Stimulated activated CD4-positive, alpha-beta T cell treated with anti-CD3 and anti-CD28 coated beads, Interleukin-1b, Interleukin-23, amount 100 ng/mL, for 1 hour (primary cell): ENCODE measurements at places on chromosomes 1 and 21.

DNA sequence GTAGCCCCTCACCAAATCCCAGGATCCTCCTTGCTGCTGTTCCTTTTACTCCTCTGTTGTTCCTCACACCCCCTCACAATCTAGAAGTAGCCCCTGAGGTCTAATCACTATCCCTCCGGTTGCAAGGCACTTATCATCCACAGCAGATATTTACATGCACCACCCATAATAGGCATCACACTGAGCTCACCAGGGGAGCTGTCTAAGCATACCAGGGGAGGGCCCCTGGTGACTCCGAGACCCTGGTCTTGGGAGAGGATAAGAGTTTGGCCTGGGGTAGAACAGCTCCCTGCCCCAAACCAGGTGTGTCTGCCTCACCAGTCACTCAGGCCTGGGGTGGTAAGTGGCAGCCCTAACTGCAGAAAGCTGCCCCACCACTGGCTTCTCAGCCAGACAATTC is 37.3 kb upstream of the ZC3H12A start:
- no peak for DNase-seq

- no peak for DNase-seq
Observed at GRCh38 chr1:231124746-231125145, 37.1 kb upstream of the TRIM67 start.

GRCh38 chr21:44618909-44619308 is 7.0 kb downstream of the KRTAP10-8 start:
- no peak for DNase-seq

DNA sequence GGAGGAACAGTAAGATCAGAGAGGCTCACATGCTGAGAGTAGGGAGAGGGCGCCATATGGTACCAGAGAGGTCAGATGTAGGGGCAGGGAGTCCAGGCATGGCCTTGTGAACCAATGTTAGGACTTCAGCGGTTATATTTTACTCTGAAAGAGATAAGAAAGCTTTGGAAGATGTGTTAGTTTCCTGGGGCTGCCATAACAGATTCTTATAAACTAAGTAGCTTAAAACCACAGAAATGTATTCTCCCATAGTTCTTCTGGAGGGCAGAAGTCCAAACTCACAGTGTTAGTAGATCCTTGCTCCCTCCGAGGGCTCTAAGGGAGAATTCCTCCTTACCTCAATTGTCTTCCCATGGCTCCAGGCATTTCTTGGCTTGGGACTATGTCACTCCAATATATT is 502.5 kb upstream of the ADGRL2 start:
- no peak for DNase-seq

DNA sequence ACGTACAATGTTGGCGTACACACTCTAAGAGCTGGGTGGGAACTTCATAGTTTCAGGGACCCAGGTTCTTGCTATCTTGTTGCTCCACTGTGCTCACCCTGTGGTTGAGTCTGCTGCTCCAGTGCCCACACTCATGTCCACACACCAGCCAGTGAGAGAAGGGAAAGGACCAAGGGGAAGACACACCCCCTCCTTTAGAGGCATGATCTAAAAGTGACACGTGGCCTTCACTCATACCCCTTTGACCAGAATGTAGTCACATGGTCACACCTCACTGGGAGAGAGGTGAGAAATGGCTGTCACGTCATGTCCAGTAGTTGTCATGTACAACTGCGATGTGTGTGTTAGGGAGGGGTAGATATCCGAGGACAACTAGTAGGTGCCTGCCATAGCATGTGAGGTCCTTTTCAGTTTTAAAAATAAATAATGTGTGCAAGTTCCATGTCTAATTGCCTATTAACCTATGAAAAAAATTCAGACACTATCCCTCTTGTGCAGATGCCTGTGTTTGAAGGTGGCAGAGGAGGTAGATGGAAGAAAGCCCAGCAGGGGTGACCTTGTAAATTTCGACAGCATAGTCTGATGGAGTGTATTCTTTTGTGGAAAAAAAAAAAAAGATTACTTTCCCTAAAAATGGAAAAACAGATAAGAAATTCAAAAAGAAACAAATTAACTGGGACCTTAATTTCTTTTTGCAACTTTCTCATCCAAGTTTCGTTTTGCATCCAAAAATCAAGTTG is 149.6 kb downstream of the C1orf21 start:
- DNase-seq, result no peak

DNA sequence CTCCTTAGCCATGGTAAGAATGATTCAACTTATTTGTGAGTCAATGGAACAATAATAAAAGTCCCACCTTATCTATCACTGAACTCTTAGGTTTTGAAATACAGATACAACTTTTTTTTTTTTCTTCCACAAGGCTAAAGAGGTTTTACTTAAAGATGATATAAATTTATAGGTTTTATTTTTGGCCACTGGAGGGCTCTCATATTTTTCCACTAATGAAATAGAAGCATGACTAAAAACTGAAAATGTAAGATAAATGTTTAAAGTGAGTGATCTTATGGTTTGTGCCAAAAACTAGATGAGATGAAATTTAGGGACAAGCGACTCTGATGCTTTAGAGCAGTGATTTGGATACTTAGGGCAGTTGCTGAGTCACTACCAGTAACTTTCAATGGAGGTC is 499.0 kb downstream of the NUF2 start:
- no peak for DNase-seq

GRCh38 chr1:8092657-8093056 is 66.5 kb upstream of the ERRFI1 start:
- DNase-seq, result no peak

GRCh38 chr1:232017759-232018158 is 391.2 kb downstream of the DISC1 start:
- DNase-seq, result no peak

DNA sequence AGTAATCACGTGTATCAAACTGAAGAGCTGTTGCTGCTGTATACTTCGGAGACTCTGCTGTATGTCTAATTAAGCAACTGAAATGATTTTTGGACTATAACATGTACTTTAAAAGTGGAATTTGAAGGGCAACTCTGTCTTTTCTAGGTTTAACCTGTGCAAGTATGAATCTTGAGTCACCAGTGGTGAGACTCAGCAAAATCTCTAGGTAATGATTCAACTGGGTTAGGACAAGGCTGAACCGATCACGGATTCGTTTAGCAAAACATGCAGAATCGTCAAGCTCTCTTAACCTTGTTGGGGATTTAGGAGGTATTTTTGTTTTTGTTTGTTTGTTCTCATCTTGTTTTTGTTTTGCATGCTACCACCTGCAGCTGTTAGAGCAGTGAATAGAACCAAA is 149.6 kb downstream of the CYYR1 start:
- DNase-seq, result no peak
